CD4-positive, alpha-beta T cell treated with Interferon alpha-2 for 1 hour (primary cell): ENCODE measurements at places on chromosomes 5 and 9.

GRCh38 chr5:610011-610743, 2.0 kb upstream of the CEP72 start:
- no peak for DNase-seq

GRCh38 chr5:171355302-171355724, 32.3 kb upstream of the NPM1 start:
- DNase-seq = peak; percentile 43

DNA sequence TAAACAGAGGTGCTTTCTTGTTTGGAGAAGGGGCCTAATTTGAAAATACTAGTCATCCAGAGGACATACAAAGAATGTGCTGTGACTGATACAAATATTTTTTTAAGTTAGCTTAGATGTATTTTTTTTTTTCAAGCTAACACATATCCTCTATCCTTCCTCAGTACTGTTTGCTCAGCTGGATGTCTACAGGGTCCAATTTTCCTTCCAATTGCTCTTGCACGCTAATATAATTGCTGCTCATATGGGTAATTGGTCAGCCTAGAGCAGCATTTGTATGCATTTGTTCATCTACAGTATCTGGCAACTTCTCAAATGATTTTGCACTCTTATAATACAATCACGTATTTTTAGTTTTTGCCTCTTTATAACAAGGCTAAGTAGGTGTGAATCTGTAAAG, 84.7 kb downstream of the ZDHHC21 start:
- DNase-seq = no peak

- DNase-seq = no peak
Measured at GRCh38 chr9:76927540-76928240, 21.8 kb upstream of the PRUNE2 start.

- no peak for DNase-seq
Measured at GRCh38 chr5:150946351-150946905, 41.6 kb upstream of the ZNF300 start.

DNA sequence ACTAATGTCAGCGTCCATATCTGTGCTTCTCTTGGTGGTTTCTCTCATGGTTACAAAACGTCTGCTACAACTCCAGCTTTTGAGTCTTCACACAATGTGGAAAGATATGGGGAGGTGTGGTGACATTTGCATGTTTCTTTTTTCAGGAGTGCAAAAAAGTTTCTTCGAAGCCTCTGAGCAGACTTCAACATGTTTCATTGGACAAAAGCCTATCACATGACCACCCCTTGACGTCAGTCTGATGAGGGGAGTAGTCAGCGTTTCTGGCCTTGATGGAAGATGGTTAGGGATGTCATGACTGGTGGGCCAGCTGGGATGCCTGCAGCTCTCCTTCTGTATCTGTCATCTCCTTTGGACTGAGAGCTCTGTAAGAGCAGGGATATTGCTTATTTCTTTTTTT, 61.4 kb downstream of the PTPDC1 start:
- DNase-seq = no peak

DNA sequence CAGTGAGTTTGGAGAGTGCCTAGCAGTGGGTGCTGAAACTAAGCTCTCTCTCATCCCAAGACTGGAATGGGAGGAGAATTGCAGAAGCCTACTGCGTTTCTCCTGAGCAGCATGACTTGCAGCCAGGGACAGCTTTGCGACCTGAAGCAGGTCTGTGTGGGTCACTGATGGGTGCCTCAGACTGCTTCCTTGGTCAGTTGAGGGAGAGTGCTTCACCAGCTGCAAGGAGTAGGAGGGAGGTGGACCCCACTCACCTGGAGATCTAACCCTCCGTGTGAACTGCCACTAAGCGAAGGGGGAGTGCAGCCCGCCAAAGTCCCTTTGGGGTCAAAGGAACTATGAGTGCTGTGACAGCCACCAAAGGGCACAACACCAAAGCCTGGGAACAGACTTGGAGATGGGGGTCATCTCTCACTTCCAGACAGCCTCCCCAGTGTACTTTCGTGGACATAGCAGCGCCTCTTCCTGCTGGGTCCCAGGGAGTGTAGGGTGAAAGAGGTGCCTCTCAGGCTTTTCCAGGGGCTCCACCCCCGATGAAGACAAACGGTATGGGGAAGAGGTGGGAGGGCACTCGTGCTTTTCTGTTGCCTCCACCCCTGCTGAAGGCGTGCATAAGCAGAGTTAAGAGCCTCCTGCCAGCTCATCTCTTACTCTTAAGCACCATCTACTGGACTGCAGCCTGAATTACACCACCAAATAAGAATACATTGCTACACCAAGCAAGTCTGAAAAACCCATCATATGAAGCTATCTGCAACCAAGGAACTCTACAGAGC, 34.3 kb upstream of the MACIR start:
- DNase-seq = peak; percentile 58

GRCh38 chr9:892123-892522, 50.6 kb downstream of the DMRT1 start:
- no peak for DNase-seq

GRCh38 chr5:138889994-138890393, 14.9 kb upstream of the LRRTM2 start:
- DNase-seq = no peak

DNA sequence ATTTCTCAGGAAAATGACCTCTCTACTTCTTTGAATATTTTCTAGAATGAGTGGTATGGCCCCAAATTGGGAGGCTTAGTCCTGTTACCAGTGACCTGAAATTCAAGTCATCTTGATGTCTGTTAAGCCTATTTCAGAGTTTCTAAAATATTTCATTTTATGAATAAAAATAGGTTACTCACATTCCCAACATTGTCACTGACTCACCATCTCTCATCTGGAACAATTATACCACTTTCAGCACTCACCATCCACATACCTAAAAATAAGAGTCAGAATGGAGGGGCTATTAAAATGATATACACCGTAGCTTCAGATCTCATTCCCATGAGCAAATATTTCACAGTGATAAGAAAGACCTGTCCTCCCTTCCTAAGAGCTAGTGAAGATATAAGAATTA, 71.8 kb downstream of the KIAA1958 start:
- DNase-seq = no peak

DNA sequence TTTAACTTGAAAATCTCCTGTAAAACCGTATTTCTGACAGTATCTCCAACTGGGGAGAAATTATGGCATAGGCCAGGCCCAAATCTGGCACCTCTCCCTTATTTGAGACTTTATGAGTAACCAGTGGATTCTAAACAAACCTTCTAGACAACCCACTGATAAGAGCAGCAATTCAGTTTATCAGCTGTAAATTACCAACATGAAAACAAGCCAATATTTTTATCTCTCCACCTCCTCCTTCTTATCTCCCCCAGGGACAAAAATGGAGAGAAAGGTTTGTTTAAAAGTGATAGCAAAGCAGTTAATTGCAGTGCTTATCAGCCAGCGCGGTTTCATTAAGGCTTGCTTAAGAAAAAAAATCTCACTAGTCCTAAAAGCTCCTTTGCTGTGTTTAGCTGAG, 53.8 kb downstream of the KCNV2 start:
- DNase-seq = no peak

GRCh38 chr9:14342736-14343135, 28.8 kb upstream of the NFIB start:
- DNase-seq = no peak

GRCh38 chr5:171162596-171162995, 146.5 kb upstream of the TLX3 start:
- DNase-seq = no peak

GRCh38 chr5:133639850-133640528, 27.6 kb upstream of the FSTL4 start:
- DNase-seq = no peak
